Skin of body (tissue), 3 donors: ENCODE measurements at places on chromosomes 4 and X. TPM values are rescaled to one million over a fixed set of nuclear protein-coding genes. Genes with fewer than 3 reads are reported as not detected.

Gene CLTRN
- total RNA-seq: 0.69 TPM

Gene HTATSF1
- total RNA-seq: 39.0 TPM

Gene SSX2
- not detected for total RNA-seq

Gene KCND1
- total RNA-seq: 2.7 TPM
